Osteocyte (in vitro differentiated cells): ENCODE measurements at places on chromosomes 7 and 10. TPM values are rescaled to one million over a fixed set of nuclear protein-coding genes. Genes with fewer than 3 reads are reported as not detected.

GRCh38 chr10:89954061-89954460, 252.7 kb downstream of the KIF20B start:
- no peak for DNase-seq

GRCh38 chr7:97015756-97016380, 8.8 kb downstream of the DLX5 start:
- no peak for DNase-seq

GRCh38 chr10:96319754-96320474, 15.7 kb downstream of the DNTT start:
- no peak for DNase-seq

GRCh38 chr7:55048221-55048859, 29.5 kb downstream of the EGFR start:
- DNase-seq, result no peak

DNA sequence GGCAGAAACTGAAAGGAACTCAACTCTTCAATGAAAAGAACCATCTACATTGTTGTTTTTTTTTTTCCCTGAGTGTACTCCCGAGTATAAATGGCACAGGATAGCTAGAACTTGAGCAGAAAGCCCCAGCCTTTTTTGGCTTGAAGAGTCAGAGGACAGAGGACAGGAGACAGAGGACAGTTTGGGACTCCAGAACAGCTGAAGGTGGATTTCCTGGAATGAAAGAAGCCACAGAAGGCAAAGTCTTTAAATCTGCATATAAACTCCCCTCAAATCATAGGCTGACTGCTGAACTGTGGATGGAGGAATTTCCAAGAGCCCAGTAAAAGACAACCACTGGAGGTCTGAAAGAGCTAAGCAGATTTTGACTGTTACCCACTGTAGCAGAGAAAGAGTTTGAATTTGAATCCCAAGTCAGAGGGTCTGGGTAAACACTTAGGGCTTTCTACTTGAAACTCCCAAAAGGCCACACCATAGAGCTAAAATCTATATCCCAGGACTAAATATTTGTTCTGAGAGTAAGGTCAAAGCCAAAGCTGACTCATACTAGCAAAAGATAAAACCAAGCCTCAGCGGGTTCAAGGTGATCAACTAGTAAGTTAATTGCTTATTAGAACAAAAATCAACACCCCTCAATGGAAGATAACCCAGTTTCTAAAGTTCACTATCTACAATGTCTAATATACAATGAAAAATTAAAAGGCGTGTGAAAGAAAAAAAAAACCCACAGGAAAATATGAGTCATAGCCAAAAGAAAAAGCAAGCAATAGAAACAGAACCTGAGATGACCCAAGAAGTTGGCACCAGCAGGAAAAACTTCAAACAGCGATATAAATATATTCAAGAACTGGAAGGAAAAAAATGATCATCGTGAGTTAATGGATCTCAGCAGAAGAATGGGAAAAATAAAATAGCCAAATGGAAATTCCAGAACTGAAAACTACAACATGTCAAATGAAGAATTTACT, 1.8 kb upstream of the OPN1SW start:
- no peak for DNase-seq

GRCh38 chr7:114941692-114942091, 19.8 kb downstream of the MDFIC start:
- no peak for DNase-seq

DNA sequence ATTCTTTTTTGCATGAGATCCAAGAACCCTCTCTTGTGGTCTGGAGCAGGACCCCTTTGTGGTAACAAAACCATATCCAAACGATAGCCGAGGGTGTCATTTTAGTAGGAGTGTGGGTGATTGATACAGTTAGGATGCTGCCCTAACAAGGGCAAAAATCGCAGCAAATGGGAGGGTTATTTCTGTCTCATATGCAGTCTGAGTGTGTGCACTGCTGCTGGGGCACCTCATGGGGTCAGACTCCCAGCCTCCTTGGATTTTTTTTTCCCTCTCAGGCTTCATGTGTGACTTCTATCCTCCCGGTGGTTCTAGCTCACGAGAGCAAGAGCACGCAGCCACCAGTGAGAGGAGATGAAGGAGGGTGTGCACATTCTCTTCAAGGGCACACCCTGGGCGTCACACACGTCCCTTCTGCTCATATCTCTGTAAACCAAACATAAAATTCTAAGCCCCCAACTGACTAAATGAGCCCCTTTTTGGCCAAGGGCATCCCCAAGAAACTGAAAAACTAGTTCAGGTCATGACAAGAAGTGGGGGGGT, 28.6 kb upstream of the IL15RA start:
- DNase-seq, result no peak

- no peak for DNase-seq
These were observed 101.7 kb upstream of the ZNF438 start for GRCh38 chr10:31133251-31133791.

DNA sequence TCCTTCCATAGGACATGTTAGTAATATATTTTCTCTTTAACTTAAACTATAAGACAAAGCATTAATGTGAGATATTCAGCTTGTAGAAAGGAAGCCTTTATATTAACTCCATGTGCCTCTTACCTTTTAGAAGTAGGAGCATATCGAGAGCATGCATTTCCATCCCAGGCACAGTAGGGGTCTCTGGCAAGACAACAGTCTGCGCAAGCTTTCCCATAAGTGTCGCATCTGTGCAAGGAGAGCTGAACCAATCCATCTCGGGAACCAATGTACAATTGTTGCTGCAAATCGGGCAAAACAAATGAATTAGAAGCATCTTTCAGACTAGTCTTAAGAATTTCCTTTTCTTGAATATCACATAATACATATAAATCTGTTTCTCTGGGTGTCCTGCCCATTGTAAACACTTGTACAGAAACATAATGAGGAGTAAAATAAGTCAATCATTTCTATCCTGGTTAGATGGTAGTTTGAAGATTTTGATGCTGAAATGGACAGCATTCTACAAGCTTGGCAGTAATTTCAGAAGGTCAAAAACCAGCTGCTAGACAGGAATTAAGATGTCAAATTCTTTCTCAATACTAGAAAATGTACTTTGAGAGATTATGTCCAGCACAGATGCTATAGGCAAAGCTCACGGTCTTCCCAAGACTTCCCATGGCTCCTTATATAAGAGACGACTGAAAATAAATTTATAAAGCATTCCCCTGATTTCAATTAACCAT, 171.8 kb downstream of the SEMA3D start:
- DNase-seq, result no peak

DNA sequence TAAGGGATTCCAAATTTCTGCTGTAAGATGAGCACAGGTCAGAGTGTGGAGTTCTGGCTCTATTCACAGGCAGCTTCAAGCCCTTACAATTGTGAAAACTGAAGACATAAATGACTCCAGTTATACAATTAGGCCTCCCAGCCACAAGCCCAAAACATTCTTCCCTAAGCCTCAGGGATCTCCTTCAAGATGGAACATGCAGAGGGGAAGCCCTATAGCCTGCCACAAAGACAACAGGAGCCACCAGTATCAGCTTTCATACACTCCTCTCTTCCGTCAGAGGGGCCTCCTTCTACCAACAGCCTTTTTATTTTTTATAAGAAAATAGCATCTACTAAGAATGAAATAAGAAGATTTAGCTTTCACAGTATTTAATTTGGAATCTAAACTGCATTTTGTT, 46.5 kb downstream of the DLD start:
- DNase-seq, result no peak

- DNase-seq, result no peak
These were observed 114.6 kb downstream of the PRPF18 start for GRCh38 chr10:13701157-13701919.

DNA sequence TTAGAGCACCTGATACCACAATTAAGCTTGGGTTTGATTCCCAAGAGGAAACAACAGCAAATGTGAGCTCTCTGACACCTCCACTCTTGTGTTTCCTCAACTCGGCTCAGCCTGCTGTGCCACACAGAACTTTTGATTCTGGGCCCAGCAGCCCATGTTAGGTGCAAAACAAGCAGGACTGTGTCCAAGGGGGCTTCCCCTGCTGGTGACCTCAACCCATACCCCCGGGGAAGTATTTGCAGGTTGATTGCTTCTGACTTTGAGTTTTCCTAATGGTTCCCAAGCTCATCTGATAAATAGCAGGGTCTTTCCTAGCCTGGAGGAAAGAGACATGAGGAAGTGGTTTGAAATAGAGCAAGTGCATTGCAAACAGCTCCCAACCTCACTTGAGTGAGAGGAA, 43.5 kb upstream of the ADAM12 start:
- DNase-seq, result no peak

- peak; percentile 89 for DNase-seq
These were observed at the start of gene FAM241B for GRCh38 chr10:69629897-69630650. TSS of gene FAM241B (plus strand) at chr10:69630247. CDS start at chr10:69631744, 1,497 bp downstream.

DNA sequence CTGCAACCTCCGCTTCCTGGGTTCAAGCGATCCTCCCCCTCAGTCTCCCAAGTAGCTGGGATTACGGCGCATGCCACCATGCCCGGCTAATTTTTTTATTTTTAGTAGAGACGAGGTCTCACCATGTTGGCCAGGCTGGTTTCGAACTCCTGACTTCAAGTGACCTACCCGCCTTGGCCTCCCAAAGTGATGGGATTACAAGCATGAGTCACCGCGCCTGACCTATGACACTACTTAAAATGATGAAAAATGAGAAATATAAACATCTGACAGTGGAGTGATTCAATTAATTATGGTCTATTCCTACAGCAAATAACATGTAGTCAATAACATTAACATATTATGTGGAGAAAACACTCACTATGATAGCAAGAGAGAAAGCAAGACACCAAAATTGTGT, 2.2 kb downstream of the BRAT1 start:
- DNase-seq, result no peak

The CTTNBP2 gene
- 2.3 and 2.6 TPM in 2 replicates for total RNA-seq

The FRMD4A gene
- 236 and 267 TPM in 2 replicates for total RNA-seq

The CCDC3 gene
- 14.1 and 15.0 TPM in 2 replicates for total RNA-seq

The GIMAP5 gene
- total RNA-seq, result not detected in 2 replicates

The ARHGAP22 gene
- 0.64 and 1.1 TPM in 2 replicates for total RNA-seq

The JAKMIP3 gene
- 0.64 and 0.65 TPM in 2 replicates for total RNA-seq

The EVX1 gene
- total RNA-seq, result not detected in 2 replicates
